ENCODE measurements at places on chromosomes 4 and X.
A peak's percentile ranks its signal among the peaks of the same experiment; 100 is the strongest.

DNA sequence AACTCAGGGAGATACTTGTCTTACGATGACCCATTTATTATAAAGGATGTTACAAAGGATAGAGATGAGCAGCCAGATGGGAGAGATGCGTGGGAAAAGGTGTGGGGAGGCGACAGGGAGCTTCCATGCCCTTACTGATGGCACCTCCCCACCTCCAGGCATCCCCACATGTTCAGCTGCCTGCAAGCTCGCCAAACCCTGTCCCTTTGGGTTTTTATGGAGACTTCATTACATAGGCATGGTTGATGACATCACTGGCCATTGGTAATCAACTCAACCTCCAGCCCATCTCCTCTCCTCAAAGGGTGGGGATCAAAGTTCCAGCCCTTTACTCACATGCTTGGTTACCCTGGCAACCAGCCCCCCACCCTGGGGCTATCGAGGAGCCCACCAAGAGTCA, 29.4 kb upstream of the SLC2A9 start:
- DNase-seq: no peak

GRCh38 chrX:130874751-130875150, 28.3 kb downstream of the ENOX2 start:
- no peak for DNase-seq

GRCh38 chr4:165505958-165506837, 127.4 kb downstream of the CPE start:
- DNase-seq: no peak

DNA sequence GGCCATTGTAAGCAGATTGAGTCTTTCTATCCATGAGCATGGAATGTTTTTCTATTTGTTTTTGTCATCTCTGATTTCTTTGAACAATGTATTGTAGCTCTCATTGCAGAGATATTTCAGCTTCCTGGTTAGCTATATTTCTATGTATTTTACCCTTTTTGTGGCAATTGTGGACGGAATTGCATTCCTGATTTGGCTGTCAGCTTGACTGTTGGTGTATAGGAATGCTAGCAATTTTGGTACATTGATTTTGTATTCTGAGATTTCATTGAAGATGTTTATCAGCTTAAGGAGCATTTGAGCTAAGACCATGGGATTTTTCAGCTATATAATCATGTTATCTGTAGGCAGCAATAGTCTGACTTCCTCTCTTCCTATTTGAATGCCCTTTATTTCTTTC, 154.6 kb downstream of the GUCY2F start:
- DNase-seq: no peak

DNA sequence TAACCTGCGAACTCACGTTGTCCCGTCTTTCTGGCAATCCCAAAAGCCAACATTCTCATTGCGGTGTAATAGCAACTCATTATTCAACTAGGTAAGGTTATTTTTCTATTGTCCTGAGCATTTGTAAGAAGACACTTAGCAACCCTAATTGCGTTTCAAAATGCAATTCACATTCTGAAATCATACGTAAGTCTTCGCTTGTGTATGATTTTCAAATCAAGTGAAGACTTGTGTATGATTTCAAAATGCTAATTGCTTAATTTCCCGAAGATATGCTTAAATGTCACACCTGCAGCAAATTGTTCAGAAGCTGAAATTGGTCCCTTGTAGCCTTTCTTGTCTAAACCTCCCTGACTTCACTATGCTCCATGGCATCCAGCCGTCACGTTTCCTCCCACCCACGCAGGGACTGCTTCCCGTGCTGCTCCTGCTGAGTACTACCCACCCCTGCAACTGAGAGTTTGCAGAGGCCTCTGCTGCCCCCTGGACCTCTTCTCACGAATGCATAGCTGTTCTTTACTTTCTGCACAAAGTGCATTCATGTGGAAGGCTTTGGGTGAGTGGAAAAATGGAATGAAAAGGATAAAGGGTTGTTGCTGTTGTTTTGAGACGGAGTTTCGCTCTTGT, 40.8 kb upstream of the CLDN24 start:
- no peak for DNase-seq

GRCh38 chr4:59960143-59960542, 1240.0 kb upstream of the ADGRL3 start:
- DNase-seq: no peak

DNA sequence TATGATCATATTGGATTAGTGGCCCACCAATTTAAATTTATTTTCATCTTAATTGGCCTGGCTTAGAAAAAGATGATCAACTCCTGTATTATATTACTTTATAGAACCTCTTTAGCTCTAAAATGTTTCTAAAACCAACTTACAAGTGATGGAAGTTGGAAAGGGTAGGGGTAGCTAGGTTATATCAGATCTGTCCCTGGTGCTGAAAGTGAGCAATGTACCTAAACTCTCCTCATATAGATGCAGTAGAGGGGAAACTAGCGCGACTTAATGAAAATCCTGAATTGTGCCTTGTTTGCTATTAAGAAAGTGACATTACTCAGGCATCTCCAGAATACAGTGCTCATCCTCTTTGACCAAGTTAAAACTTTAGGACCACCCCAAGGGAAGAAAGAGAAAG, 7.5 kb upstream of the PTCHD1 start:
- DNase-seq: no peak

DNA sequence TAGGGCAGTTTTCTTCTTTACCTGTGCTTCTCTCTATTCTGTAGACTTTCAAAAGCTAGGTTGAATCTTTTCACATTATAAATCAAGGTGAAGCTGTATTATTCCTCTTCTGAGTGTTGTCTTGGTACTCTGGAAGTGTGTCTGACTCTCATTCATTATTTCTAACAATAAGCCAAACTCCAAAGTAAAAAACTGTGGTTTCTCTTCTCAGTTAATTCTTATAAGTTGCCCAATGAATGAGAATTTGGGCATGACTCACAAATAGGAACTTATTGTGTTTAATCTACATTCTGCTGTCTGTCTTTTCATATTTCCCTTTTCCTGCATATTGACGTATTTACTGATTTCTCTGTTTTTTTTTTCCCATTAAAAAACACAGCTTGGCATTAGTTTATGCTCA, 714.5 kb downstream of the CCSER1 start:
- no peak for DNase-seq

DNA sequence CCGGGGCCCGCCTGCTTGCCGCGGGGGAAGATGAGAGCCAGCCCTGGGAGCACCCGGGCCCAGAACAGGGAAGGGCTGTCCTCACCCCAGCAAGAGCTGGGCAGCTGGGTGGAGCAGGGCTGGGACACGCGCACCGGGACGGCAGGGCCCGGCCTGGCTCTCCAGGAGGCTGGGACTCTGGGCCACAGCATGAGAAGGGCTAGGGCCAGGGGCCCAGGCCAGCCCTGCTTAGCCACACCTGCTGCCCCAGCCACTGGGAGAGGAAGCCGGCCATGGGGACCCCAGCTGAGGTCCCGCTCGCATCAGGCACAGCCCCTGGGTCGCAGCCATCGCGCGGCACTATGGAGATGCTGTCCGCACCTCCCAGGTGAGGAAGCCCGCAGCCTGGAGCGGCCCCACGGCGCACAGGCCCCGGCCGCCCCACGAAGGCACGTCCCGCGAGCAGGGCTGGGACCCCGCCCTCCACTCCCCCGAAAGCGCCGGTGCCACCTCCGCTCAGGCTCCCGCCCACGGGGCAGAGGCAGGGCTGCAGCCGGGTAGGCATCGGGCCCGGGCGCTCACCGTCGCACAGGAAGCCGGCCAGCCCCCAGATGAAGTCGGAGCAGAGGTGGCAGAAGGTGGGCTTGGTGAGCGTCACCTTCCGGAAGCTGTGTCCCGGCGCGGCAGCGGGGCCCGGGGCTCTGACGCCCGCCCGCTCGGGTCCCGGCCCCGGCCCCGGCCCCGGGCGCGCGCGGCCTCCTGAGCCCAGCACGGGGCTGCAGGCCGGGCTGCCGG, 531 bp downstream of the DGKQ start:
- DNase-seq: no peak

GRCh38 chr4:125049711-125050110, 265.0 kb upstream of the FAT4 start:
- DNase-seq: no peak

DNA sequence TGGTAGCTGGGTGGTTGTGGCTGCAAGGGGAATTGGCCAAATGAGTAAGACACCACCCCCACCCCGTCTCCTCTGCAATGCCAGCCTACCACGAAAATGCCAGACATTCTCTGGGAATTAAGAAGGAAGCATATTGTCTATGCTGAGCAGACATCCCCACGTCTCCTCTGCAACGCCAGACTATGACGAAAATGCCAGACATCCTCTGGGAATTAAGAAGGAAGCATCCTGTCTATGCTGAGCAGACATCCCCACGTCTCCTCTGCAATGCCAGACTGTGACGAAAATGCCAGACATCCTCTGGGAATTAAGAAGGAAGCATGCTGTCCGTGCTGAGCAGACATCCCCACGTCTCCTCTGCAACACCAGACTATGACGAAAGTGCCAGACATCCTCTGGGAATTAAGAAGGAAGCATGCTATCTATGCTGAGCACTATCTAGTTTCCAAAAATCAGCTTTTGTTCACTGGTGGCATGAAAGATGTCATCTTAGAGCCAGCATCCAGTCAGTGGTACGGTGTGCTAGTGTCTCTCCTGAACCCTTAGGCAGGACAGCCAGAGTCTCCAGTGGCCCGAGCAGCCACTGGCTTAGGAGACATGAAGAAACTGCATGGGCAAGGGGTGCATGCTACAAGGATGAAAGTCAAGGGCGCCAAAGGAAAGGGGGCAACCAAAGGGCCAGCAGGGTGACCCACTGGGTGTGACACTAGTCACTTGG, 339.8 kb upstream of the FRG1 start:
- no peak for DNase-seq

GRCh38 chr4:95124906-95125504, 367.2 kb downstream of the BMPR1B start:
- no peak for DNase-seq

DNA sequence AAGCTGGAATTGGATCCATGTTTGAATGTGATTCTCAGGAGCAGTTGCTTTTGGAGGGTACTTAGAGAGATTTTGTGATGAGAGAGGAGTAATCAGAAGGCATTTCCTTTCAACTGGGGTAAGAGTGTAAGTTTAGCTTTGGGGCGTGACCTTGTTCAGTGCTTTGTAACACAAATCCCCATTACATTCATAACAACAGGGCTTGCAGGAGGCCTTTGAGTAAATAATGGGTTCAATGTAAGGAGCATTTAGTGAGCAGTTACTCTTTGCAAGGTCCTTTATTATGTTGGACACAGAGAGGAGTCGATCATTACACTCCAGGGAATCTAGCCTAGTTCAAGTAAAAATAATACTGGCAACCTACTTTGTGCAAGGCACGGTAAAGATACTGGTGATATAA, 74.0 kb upstream of the AFF2 start:
- no peak for DNase-seq

- no peak for DNase-seq
Observed at GRCh38 chrX:129808158-129808828, 28.5 kb downstream of the SASH3 start.

DNA sequence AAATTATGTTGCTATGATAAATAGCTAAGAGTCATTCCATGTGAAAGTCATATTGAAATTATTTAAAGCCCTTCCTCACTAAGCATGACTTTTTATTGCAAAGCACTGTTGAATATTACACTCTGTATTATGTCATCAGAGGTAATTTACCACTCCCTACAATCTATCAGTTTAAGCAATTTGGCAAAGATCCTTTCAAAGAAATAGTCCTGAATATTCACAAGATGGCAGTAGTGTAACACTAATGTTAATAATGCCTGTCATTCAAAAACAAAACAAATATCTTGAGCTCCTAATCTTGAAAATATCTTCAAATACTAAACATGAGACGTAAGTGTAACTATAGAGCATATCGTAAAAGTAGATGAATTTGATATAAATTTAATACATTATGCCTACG, 208.6 kb upstream of the TECRL start:
- peak; percentile 37 for DNase-seq

DNA sequence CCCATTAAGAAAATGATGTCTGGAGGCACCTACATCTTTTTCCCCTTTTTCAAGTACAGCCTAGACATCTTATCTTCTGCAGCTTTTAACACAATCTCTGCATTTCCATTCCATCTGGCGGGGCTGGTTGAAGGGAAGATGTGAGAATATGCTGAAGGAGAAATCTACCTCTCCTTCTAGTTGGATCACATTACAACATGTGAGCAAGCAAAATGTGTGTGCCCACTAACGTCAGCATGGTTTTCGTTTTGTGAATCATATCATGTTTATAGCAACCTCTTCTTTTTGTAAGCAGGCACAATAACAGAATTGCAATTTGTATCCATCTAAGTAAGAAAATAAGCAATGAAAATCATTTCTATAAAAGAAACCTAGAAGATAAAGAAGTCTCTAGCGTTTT, 28.9 kb upstream of the MID1 start:
- no peak for DNase-seq

GRCh38 chr4:55947912-55948725, 626 bp upstream of the CEP135 start:
- peak; percentile 15 for DNase-seq

- DNase-seq: no peak
Observed at GRCh38 chr4:181331214-181331613, 912.0 kb upstream of the TENM3 start.

DNA sequence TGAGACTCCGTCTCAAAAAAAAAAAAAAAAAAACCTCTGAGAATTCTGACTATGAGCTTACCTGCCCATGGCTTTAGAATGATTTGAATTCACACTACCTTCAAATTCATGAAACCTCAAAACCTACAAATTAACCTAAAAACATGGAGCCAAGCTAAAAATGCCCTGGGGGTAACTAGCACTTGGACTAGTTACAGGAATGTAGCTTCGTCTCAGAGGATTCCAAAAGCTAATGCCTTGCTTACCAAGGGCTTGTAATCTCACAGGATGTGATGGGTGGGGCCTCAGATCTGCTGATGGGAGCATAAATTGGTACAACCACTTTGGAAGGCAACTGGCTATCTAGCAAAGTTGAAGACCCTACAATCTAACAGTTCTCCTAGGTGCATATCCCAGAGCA, 79.4 kb upstream of the SPRY1 start:
- DNase-seq: no peak

DNA sequence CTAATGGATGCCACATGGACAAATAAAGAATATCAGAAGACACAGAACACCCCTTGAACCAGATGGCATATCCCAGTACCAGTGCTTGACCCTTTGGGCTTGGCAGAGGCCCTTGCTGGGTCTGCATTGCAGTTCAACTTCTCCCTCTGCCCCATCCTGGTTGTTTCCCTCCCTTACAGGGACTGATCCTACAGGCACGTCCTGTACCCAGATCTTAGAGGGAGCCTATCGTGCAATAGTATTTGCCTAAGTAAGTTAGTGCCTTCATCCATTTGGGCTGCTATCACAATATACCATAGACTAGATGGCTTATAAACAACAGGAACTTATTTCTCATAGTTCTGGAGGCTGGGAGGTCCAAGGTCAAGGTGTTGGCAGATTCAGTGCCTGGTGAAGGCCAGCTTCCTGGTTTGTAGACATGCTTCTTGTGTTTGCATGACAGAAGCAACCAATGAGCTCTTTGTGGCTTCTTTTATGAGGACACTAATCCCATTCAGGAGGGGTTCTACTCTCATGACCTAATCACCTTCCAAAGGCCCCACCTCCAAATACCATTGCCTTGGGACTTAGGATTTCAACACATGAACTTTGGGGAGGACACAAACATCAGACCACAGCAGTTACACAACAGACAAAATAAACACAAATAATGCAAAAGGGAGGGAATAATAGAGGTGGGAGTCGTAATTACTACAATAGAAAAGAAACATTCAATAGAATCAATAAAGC, 146.5 kb upstream of the MSX1 start:
- DNase-seq: no peak

- no peak for DNase-seq
Observed at GRCh38 chrX:68755616-68756125, 73.2 kb upstream of the EFNB1 start.

- DNase-seq: no peak
Observed at GRCh38 chrX:148670277-148670676, 169.9 kb downstream of the AFF2 start.

Data from SHP77 (cell line).